NCI-H2171 treated with DMSO at 0.1 percent for 48 hours (cell line): ENCODE measurements at places on chromosomes 5 and 9.

- peak; percentile 77 for DNase-seq
Observed at GRCh38 chr5:171201310-171201709, 107.7 kb upstream of the TLX3 start.

- DNase-seq: no peak
Observed at GRCh38 chr9:17171309-17172094, 36.7 kb downstream of the CNTLN start.

DNA sequence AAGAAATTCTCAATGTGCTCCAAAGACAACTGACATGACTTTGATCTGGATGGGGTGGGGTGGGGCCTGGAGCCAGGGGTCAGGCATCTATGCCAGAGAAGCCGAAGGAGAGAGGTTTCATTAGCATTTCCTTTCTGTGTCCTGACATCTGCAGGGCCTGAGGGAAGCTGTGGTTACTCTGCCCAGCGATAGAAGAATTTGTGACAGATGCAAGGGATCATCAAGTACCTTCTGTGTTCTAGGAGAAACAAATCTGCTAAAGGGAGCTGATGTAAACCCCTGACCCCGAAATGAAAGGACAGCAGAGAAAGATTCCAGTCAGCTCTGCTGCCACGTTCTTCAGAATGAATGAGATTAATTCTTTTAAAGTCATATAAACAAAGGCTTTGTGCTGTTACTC lies 335.7 kb downstream of the PRELID2 start:
- DNase-seq: no peak

DNA sequence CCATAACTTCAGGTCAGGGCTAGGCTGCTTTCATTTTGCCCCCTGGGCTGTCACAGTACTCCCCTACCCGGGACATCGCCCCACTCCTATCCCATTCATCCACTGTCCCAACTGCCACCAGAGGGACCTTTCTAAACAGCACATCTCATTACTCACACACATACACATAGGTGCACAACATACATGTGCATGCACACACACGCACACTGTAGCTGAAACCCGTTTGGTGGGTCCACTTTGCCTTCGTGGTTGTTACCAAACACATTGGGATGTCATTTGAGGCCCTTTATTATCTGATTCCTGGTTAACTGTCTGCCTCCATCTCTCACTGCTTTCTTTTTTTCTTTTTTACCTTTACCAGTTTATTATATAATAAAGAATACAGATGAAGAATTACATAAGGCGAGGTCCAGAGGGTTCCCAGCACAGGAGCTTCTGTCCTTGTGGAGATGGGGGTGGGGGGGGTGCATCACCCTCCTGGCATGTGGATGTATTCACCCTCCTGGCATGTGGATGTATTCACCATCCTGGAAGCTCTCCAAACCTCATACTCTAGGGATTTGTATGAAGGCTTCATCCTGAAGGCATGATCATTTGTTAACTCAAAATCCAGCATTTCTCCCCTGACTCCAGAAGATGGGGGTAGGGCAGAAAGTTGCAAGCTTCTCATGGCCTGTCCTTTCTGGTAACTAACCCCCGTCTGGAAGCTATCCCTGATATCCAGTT lies 186.0 kb downstream of the GOLPH3 start:
- DNase-seq: peak; percentile 50

DNA sequence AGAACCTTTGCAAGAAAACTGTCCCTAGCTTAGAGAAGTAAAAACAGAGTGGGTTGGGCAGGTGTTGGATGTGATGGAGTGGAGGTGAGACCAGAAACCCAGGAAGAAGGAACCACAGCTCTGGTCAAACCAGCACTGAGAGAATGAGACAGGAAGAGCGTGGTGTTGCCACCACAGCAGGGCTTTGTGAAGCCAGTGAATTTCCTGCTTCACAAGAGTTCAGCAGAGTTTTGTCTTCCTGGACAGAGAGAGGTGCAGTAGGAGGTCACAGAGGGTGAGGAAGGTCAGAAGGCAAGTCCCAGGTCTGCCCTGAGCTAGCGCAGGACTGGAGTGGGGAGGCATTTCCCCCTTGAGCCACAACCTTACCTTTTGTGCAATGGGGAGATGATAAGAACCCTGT lies 2306.2 kb upstream of the ACO1 start:
- no peak for DNase-seq

GRCh38 chr9:70352356-70352755 lies 62.1 kb downstream of the KLF9 start:
- DNase-seq: no peak

DNA sequence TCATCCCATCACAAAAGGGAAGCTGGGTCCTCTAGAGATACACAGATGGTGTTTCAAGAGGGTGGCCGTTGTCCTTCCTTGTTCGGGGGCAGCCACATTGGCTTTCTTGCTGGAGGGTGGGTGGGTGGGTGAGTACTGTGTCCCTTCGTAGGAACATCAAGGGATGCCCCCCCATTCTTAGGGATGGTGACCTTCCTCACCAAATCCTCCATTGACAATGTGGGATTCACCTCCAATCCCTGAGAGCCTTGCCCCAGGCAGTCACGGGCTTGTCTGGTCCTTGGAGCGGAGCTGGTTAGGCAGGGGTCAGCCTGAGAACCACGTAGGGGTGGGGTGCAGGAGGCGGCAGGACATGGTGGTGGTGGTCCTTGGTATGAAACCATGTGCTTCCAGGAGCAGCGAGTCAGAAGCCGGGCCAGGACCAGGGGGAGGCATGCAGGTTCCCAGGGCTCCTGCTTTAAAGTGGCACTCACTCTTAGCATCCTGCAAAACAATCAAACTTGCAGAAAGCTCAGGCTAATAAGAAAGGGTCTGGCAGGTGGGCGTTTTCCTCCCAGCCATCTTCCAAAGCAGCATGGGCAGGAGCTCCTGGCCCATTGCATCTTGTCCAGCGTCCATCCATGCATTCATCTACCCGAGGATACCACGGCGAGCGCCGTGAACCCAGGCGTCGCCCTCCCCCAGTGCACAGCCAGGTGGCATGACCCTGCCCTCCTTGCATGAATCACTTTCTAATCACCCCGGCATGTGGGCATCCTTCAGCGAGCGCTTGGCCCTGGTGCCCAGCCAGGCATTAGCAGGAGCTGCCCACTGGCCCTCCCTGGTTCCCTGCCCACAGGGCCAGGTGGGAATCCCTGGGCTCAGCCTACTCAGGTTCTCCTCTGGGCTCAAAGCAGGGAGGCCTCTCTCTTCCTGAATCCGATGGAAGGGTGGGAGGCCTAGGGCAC lies 76.4 kb downstream of the NTNG2 start:
- DNase-seq: no peak

DNA sequence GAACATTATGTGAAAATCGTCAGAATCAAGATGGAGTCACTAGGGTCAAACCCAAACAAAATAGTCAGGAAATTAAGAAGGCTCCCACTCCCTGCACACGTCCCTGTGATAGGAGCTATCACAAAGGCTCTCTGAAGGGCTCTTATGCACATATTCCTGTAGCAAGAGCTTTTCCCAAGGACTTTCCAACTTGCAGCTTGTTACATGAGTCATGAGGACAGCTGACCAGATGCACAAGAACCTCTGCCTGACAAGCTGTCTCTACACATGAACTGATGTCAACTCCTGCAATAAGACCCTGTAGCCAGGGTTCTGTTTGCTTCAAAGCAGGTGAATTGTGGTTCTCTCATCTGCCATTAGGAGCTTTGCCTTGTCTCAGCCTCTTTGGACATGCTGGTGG lies 122.4 kb downstream of the OLFM1 start:
- no peak for DNase-seq

DNA sequence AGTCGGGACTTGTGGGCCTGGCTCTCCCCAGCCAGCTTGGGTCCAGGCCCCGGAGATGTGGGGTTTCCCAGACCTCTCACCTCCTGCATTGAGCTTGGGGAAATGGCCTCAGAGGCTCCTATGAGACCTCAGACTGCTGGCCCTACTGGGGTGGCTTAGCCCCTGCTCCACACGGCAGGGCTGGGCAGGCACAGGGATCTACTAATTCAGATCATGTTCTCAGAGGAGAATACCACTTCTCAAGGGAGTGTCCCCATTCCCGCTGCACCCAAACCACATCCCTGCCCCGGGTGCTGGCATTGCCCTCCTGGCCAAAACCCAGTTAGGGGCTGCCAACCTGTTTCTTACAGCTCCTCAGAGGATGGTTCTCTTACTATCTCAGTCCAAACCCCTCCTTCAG lies 82.1 kb upstream of the LMX1B start:
- no peak for DNase-seq

DNA sequence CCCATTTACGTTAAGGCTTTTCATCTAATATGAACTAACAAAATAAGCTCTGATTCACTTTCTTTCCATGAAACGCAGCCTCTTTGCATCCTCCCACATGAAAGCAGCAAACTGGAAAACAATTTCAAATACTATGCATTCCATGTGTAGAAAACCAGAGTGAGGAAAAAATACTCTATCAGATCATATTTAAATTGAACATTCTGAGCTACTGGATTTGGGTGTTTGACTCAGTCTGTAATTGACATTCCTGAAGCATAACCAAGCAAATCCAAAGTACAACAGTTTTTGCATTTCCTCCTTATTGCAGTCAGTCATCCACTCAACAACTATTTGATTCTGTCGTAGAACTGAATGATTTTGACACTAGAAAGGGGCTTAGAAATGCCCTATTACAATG lies 399.1 kb upstream of the NMUR2 start:
- DNase-seq: no peak

- DNase-seq: no peak
Observed at GRCh38 chr9:109109967-109110328, 9.8 kb downstream of the TMEM245 start.

DNA sequence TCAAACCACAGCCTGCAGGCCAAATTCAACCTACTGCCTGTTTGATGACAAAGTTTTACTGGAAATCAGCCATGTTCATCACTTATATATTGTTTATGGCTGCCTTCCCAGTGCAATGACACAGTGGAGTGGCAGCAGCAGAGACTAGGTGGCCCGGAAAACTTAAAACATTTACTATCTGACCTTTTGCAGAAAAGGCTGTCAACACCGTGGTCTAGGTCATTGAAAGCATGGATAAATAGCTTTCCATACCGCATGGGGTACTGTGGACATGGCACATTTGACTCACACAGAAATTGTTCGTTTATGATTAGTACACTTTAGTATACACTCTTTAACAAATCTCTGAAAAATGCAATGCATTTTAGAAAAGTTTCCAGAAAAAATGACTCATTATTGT lies 298.3 kb upstream of the EFNA5 start:
- no peak for DNase-seq

- peak; percentile 7 for DNase-seq
Observed at GRCh38 chr5:124906339-124907097, 160.1 kb upstream of the ZNF608 start.

DNA sequence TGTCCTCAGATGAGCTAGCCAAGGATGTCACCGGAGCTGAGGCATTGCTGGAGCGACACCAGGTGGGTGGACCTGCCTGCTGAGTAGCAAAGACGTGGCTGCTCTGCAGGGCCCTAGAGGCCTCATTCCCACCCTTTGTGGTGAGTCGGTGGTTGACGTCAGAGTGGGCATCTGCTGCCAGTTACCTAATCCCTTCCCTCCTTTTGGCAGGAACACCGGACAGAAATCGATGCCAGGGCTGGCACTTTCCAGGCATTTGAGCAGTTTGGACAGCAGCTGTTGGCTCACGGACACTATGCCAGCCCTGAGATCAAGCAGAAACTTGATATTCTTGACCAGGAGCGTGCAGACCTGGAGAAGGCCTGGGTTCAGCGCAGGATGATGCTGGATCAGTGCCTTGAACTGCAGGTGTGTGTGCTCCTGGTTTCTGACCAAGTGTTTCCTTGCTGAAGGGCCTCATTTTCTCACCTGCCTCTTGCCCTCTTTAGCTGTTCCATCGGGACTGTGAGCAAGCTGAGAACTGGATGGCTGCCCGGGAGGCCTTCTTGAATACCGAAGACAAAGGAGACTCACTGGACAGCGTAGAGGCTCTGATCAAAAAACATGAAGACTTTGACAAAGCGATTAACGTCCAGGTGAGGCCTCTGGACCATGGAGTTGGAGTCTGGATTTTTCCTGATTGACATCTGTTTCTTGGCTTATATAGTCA lies 48.9 kb downstream of the DYNC2I2 start:
- peak; percentile 74 for DNase-seq

DNA sequence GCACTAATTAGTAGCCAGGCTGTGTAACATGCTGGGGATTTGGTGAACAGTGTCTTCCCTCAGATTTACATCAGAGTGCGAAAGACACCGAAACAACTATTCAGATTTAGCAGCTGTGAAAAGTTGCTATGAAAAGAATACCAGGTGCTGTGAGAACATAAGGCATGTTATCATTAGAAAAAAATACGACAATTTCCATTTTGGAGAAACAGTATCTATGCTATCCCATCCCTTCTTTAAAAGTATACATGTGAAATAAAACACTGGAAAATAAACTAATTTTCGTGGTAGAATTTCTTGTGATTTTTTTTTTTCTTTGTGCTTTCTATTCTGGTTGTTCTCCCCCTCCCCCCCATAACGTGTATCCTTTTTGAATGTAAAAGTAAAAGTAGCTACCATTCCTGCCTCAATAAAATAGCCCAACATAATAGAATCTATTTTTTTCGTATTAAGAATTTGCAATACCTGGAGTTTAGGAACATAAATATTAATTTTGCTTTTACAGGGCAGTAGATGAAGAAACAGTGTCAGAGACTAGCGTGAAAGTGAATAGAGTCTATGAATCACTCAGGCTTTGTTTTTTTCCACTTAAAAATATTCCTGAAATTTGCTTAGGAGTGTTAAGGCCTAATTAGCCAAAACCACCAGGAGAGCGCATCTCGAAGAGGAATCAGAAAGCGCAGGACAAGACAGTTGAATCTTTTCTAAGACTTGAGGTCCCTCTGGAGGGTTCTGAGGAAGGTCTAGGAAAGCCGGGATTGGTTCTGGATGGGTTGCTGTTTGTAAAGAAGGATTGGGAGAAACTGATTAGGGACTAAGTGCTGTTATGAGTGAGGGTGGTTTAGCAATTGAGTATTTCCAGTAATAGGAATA lies 813 bp upstream of the SLU7 start:
- no peak for DNase-seq

DNA sequence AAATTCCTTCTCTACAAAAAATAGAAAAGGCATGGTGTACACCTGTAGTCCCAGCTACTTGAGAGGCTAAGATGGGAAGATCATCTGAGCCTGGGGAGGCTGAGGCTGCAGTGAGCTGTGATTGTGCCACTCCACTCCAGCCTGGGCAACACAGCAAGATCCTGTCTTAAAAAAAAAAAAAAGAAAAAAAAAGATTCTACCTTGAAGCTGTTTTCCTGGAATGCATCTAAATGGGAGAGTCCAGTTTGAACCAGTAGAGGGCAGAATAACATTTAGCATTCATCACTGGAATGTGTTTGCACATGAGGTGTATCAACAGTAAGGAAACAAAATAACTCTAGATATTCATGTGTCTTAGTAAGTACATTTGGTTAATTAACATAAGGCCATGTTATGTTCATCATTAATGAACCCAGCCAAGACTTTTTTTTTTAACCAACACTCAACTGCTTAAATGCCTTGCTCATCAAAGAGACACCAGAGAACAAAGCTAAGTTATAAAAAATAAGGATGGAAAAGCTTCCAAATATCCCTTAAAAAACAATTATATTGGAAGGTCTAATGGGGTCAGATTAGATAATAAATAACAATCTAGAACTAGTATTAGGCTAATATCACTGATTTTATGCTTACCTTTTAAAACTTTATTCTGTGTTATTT lies 16.1 kb downstream of the IFNE start:
- peak; percentile 9 for DNase-seq

GRCh38 chr5:22625451-22625850 lies 227.7 kb downstream of the CDH12 start:
- no peak for DNase-seq

GRCh38 chr5:83321483-83322055 lies 150.0 kb upstream of the VCAN start:
- no peak for DNase-seq
